Stomach (tissue), 19 donors: ENCODE measurements at places on chromosomes 13 and 19.

DNA sequence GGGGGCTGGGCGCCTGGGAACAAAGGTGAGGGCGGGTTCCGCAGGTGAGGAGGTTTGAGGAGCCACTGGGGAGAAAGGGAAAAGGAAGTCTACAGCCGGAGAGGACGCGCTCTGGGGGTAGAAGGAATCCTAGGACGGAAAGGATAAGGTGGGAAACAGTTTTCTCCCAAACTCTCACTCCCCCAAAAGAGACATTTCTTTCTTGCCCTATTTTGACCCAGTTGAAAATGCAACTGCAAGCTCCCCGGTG is 651 bp upstream of the POLR1D start:
- H3K4me1 ChIP-seq = peaks cover 49% of the 10 kb centered on the region
- H3K27ac ChIP-seq = peak overlapping the region; percentile 98
- no peak for DNase-seq
- no peaks in the 10 kb centered on the region for H3K36me3 ChIP-seq

- H3K4me1 ChIP-seq = peaks cover 13% of the 10 kb centered on the region
- no peak overlapping the region for H3K4me3 ChIP-seq
- H3K27me3 ChIP-seq = no peaks in the 10 kb centered on the region
- no peaks in the 10 kb centered on the region for H3K36me3 ChIP-seq
- no peak overlapping the region for H3K27ac ChIP-seq
These were observed 2.7 kb upstream of the CEBPG start for GRCh38 chr19:33370783-33371182.

DNA sequence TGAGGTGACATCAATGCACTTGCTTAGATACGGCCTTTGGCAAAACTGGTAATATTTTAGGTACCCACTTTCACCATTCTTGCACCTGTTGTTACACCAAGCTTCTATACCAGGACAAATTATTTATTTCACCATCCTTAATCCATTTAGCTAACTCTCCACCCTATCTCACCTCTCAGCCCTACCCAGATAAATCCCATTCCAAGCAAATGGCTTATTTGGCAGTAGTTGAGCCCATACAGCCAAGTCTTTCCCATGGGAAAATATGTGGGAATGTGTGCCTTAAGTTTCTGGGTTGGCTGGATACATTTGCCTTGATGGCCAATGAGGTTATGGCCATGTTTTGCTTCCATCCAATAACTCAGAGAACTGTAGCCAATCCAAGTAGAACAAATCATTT is 551.9 kb downstream of the GPC6 start:
- no peaks in the 10 kb centered on the region for H3K36me3 ChIP-seq
- H3K27me3 ChIP-seq = no peaks in the 10 kb centered on the region
- H3K4me3 ChIP-seq = no peak overlapping the region
- no peaks in the 10 kb centered on the region for H3K4me1 ChIP-seq
- H3K27ac ChIP-seq = no peak overlapping the region

- peaks cover 38% of the 10 kb centered on the region for H3K27me3 ChIP-seq
- H3K4me1 ChIP-seq = peaks cover 36% of the 10 kb centered on the region
- no peak overlapping the region for H3K27ac ChIP-seq
These were observed 2.7 kb downstream of the SYDE1 start for GRCh38 chr19:15109768-15110417.

DNA sequence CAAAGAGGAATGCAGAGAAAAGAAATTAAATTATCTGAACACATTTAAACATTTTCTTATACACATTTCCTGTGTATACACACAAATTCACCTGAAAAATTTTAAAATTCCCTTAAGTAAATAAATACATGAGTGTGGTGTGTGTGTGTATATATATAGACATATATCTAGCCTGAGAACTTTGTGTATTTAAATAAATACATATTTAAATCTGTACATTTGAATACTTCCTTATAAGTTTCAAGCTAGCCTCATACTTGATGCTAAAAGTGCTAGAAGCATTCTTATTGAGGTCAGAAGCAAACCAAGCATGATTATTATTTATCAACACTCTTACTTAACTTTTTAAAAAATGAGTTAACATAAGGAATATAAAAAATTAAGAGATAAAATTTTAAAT is 260.7 kb downstream of the NHLRC3 start:
- no peak overlapping the region for H3K27ac ChIP-seq
- no peak for DNase-seq

GRCh38 chr19:36409841-36410240 is 8.6 kb downstream of the ZFP82 start:
- no peak overlapping the region for H3K27ac ChIP-seq
- no peak for DNase-seq
- H3K27me3 ChIP-seq = no peaks in the 10 kb centered on the region
- no peak overlapping the region for H3K4me3 ChIP-seq

- H3K4me1 ChIP-seq = no peaks in the 10 kb centered on the region
- H3K27ac ChIP-seq = no peak within 1 kb of the TSS
- peaks cover 44% of the 10 kb centered on the region for H3K27me3 ChIP-seq
- H3K4me3 ChIP-seq = no peak within 1 kb of the TSS
- H3K36me3 ChIP-seq = peaks cover 4% of the 10 kb centered on the region
- no peak for DNase-seq
These were observed at the start of gene TTC9B for GRCh38 chr19:40217934-40218890. Gene TTC9B, minus strand, starts transcription at chr19:40218384. Its CDS starts 3 bp downstream, at chr19:40218381.

DNA sequence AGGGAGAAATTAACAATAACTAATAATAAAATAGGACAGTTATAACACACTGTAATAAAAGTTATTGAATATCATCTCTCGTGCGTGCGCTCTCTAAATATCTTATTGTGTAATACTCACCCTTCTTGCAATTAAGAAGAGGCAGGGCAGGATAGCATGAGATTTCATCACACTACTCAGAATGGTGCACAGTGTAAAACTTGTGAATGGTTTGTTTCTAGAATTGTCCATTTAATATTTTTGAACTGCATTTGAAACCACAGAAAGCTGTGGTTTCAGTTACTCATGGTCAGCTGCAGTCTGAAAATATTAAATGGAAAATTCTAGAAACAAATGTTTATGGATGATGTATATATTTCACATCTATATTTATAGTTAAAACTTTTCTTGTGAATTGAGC is 161.1 kb downstream of the DCT start:
- no peaks in the 10 kb centered on the region for H3K27me3 ChIP-seq
- H3K4me1 ChIP-seq = no peaks in the 10 kb centered on the region
- H3K4me3 ChIP-seq = no peak overlapping the region

GRCh38 chr13:24381541-24382265 is 72.3 kb downstream of the C1QTNF9 start:
- no peaks in the 10 kb centered on the region for H3K36me3 ChIP-seq
- DNase-seq = no peak
- no peaks in the 10 kb centered on the region for H3K4me1 ChIP-seq
- H3K27ac ChIP-seq = no peak overlapping the region
- H3K4me3 ChIP-seq = no peak overlapping the region
- no peaks in the 10 kb centered on the region for H3K27me3 ChIP-seq

DNA sequence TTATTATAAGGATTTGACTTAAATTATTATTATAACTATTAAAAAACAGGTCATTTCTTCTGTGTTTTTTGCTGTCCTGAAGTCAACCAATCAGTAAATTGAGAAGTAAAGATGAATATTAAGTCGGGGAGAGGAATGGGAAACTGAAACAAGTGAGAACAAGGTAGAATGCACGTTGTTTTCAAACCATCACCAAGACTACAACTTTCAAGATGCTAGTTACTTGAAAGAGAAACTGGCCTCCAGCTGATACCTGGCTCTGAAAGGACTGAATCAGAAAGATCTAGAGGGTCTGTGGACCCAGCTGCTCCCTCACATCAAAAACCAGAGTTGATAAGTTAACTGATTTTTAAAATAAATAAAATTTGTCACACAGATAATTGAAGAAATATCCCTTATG is 1301.5 kb upstream of the ATXN8OS start:
- no peak for DNase-seq
- H3K4me3 ChIP-seq = no peak overlapping the region
- no peaks in the 10 kb centered on the region for H3K27me3 ChIP-seq
- H3K27ac ChIP-seq = no peak overlapping the region

DNA sequence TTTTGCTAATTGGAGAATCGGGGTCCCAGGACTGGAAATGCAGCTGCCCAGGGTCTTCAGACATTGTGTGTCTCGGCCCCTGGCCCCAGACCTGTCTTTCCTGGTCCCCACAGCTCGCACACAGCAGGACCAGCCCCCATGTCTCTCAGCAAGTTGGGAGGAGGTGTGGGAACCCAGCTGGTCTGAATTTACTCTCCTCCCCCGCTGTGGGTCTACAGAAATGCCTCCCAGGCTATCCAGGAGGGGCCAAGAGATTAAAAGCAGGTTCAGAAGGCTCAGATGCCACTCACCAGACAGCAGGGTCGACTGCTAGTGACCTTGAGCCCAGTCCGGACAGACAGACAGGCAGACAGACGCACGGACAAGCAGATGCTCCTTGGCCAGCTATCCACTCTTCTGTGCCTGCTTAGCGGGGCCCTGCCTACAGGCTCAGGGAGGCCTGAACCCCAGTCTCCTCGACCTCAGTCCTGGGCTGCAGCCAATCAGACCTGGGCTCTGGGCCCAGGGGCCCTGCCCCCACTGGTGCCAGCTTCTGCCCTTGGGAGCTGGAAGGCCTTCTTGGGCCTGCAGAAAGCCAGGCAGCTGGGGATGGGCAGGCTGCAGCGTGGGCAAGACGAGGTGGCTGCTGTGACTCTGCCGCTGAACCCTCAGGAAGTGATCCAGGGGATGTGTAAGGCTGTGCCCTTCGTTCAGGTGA is at the start of gene DAND5:
DAND5 (plus strand) TSS at position 285 of the 697 bp plus-strand sequence; CDS start at position 370, 85 bp downstream.
- peaks cover 18% of the 10 kb centered on the region for H3K4me1 ChIP-seq
- no peak within 1 kb of the TSS for H3K27ac ChIP-seq
- no peaks in the 10 kb centered on the region for H3K27me3 ChIP-seq
- no peaks in the 10 kb centered on the region for H3K36me3 ChIP-seq

GRCh38 chr13:52846567-52847321 is 1.7 kb downstream of the PCDH8 start:
- DNase-seq = peak; percentile 92
- H3K36me3 ChIP-seq = no peaks in the 10 kb centered on the region
- H3K4me1 ChIP-seq = peaks cover 23% of the 10 kb centered on the region
- H3K27me3 ChIP-seq = peaks cover 77% of the 10 kb centered on the region
- H3K4me3 ChIP-seq = peak overlapping the region; percentile 29

GRCh38 chr19:55231391-55232285 is 3.1 kb upstream of the TMEM86B start:
- peaks cover 28% of the 10 kb centered on the region for H3K4me1 ChIP-seq
- no peak for DNase-seq
- H3K36me3 ChIP-seq = peaks cover 99% of the 10 kb centered on the region
- no peak overlapping the region for H3K27ac ChIP-seq
- no peak overlapping the region for H3K4me3 ChIP-seq

GRCh38 chr19:16139752-16140151 is 3.7 kb upstream of the HSH2D start:
- H3K36me3 ChIP-seq = no peaks in the 10 kb centered on the region
- no peak overlapping the region for H3K27ac ChIP-seq
- no peak for DNase-seq
- peaks cover 21% of the 10 kb centered on the region for H3K4me1 ChIP-seq
- no peaks in the 10 kb centered on the region for H3K27me3 ChIP-seq

- H3K27ac ChIP-seq = no peak overlapping the region
- H3K27me3 ChIP-seq = no peaks in the 10 kb centered on the region
- no peaks in the 10 kb centered on the region for H3K36me3 ChIP-seq
These were observed 56.7 kb upstream of the WASF3 start for GRCh38 chr13:26500618-26501320.

DNA sequence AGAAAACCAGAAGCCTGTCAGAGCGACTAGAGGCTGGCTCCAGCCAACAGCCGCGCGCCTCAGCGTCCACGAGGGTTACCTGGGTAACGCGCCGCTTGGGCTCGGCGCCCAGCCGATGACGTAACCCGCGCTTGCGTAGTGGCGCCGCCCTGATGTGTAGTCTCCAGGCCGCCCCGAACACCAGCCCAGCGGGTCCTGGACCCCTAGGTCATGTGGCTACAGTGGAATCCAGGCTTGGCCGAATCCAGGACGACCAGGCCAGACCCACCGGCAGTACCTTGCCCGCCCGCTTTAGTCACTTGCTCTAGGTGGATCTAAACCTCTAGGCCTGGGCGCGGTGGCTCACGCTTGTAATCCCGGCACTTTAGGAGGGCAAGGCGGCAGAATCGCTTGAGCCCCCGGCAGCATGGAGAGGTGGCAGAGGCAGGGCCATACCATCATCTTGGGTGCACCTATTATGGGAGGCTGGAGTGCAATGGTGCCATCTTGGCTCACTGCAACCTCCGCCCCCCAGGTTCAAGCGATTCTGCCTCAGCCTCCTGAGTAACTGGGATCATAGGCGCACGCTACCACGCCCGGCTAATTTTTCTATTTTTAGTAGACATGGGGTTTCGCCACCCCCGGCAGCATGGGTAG is 7.2 kb upstream of the ZNF606 start:
- peaks cover 20% of the 10 kb centered on the region for H3K4me1 ChIP-seq
- H3K4me3 ChIP-seq = peak overlapping the region; percentile 39
- H3K36me3 ChIP-seq = peaks cover 26% of the 10 kb centered on the region
- H3K27ac ChIP-seq = peak overlapping the region; percentile 71
- H3K27me3 ChIP-seq = no peaks in the 10 kb centered on the region

DNA sequence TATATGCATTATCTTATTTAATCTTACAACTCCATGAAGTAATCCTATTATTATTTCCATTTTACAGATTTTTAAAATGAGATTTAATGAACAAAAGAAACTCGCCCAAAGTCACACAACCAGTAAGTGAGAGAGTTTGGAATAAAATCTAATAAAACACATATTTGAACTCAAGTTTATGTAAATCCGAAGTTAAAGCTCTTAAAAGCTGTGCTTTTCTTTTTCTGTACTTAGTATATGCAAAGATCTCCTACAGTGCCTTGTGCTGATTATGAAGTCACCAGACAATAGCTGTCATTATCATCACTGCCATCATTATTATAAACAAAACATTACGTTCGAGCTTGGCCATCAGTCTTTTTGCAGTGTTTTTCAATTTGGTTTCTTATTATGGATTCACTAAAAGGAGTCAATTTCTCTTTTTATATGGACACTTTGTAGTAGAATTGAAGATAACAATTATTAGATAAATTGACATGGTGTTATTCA is 29.7 kb upstream of the ENOX1 start:
- no peak overlapping the region for H3K27ac ChIP-seq
- no peak for DNase-seq
- H3K27me3 ChIP-seq = no peaks in the 10 kb centered on the region
- no peak overlapping the region for H3K4me3 ChIP-seq
- H3K4me1 ChIP-seq = peaks cover 8% of the 10 kb centered on the region

- H3K27ac ChIP-seq = peak overlapping the region; percentile 78
- no peak overlapping the region for H3K4me3 ChIP-seq
- no peaks in the 10 kb centered on the region for H3K36me3 ChIP-seq
- peaks cover 21% of the 10 kb centered on the region for H3K4me1 ChIP-seq
These were observed 8.9 kb downstream of the RFX2 start for GRCh38 chr19:6101291-6101825.

GRCh38 chr13:31848621-31849020 is 109.3 kb downstream of the RXFP2 start:
- no peak overlapping the region for H3K4me3 ChIP-seq
- DNase-seq = no peak
- no peaks in the 10 kb centered on the region for H3K36me3 ChIP-seq
- H3K4me1 ChIP-seq = peaks cover 19% of the 10 kb centered on the region
- H3K27ac ChIP-seq = no peak overlapping the region
